ENCODE measurements at places on chromosomes 11 and 22.

DNA sequence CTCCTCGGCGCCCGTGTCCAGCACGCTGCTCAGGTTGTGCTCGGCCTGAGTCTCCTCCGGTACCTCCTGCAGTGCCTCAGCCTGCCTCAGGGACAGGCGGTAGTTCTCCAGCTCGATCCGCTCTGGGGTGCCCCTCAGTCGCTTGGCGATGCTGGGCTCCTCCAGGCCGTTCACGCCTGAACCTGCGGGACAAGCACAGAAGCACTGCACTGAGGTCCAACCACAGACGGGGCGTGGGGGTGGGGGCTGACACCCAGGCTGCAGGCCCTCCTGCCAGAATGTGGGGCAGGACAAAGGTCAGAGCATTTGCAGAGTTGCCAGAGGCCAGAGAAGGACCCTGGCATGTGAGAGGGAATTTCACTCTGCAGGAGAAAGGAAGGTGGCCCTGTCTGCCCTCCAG lies 67.6 kb upstream of the BID start:
- DNase-seq, result no peak

- no peak for DNase-seq
Observed at GRCh38 chr11:19903620-19904069, 191.0 kb downstream of the NAV2 start.

GRCh38 chr11:126139111-126140091 lies 72.0 kb downstream of the RPUSD4 start:
- DNase-seq, result no peak

GRCh38 chr11:81886406-81887075 lies 847.1 kb downstream of the FAM181B start:
- no peak for DNase-seq

DNA sequence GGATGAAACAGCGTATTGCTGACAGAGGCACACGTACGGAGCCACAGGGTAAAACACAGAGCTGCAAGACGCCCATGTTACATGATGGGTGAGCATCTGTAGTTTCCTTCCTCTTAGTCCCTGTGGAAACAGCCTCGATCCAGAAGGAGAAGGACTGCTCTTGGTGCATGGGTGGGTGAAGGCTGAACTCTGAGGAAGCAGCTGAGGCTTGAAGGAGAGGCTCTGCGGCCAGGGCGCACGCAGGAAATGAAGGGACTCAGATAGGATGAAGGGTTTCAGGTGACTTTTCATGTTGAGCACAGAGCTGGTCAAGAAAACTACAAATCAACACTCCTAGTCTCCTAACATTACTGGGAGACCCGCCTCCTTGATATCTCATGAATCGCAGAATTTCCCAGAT lies 65.7 kb upstream of the ADA2 start:
- DNase-seq, result no peak

GRCh38 chr11:64553554-64554201 lies 37.3 kb upstream of the SLC22A12 start:
- no peak for DNase-seq

DNA sequence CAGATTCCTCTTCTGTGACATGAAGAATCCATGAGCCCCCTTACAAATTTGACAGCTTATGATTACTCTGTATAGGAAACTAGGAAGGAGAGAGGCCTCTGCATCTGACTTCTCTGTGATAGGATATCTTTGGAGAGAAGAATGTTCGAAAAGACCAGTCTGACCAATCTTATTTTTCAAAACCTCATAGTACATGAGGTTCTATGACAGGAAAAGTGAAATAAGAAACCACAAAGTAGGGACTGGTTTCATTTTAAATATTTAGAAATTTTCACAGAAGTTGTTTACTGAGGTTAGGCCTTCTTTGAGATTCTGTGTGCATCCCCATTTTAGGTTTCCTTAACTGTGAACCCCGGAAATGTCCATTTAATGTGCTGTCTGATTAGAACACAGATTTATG lies 2.1 kb upstream of the OR4X1 start:
- DNase-seq, result no peak

DNA sequence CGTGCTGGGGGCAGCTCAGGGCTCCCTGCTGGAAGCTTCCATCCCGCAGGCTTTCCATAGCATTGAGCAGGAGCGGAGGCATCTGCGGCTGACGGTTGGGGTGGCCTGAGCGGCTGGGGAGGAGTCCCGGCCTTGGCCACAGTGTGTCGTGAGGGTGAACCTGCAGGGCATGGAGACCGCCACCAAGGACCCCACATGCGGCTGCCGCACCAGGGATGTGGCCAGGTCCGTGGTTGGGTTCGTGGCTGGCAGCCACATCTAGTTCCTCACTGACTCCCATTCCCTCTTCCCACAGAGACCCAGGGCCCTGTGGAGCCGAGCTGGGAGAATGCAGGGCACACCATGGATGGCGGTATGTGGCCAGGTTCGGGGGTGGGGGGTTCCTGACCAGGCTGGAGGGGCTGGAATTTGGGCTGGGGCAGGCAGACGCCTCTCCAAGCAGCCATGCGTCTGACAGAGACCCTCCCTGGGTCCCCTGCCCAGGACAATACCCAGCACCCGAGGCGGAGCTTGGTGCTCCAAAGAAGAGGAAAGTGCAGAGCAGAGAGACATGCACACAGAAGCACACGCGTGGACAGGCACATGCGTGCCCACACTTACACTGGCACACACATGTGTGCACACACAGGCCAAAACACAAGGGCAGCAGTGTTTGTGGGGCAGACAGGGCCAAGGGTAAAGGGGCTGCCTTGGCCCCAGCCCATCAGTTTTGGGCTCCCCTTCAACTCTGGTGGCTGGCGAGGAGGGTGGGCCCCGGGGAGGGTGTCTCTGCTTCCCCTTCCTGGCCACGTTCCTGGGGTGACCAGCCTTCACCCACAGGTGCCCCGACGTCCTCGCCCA lies 2.7 kb downstream of the MUC5B start:
- no peak for DNase-seq

- no peak for DNase-seq
Observed at GRCh38 chr11:17379383-17380180, 8.9 kb downstream of the KCNJ11 start.

DNA sequence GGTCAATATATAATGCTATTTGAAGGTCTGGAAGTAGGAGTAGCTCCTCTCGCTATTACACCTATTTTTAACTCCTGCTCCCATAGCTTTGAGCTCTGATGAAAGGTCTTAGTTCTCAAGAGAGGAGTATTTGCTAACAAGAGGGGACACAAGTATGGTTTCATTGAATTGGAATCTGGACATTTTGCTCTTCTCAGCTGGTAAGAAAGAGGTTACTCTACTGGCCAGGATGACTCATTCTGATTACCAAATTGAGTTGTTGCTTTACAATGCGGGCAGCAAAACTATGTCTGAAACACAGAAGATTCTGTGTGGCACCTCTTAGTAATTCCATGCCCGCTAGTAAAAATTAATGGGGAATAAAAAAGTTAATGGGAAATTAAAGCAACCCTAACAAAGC lies 63.6 kb upstream of the EP300 start:
- DNase-seq, result no peak

GRCh38 chr11:24478718-24479117 lies 18.1 kb upstream of the LUZP2 start:
- no peak for DNase-seq

DNA sequence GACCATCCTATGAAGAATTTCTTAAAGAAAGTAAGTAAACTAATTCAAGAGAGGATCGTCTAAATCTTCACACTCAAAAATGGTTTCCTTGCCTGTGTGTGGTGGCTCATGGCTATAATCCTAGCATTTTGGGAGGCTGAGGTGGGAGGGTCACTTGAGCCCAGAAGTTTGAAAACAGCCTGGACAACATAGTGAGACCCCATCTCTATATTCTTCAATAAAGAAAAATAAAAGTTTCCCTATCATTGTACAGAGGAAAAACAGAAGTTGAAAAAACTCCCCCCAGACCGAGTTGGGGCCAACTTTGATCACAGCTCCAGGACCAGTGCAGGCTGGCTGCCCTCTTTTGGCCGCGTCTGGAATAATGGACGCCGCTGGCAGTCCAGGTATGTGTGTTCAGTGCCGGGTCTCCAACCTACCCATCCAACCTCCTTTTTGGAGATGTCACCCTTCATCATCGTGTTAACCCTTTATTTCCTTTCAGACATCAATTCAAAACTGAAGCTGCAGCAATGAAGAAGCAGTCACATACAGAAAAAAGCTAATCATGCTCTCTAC lies 3.0 kb downstream of the RPS25 start:
- no peak for DNase-seq

GRCh38 chr11:10674911-10675440 lies 18.6 kb downstream of the IRAG1 start:
- DNase-seq, result no peak

GRCh38 chr11:29159552-29160465 lies 857.0 kb downstream of the KCNA4 start:
- DNase-seq, result no peak

Data from cortex of kidney (tissue), 1 donor.